ENCODE measurements at places on chromosomes 4 and X. TPM values are rescaled to one million over a fixed set of nuclear protein-coding genes. Genes with fewer than 3 reads are reported as not detected.

MND1 gene
- 15.9 TPM for polyA plus RNA-seq

RPS6KA6 gene
- polyA plus RNA-seq: 1.4 TPM

NOA1 gene
- polyA plus RNA-seq: 21.4 TPM

CCDC160 gene
- polyA plus RNA-seq: 19.0 TPM

IL1RAPL1 gene
- 4.2 TPM for polyA plus RNA-seq

TRO gene
- 125 TPM for polyA plus RNA-seq

CTAG1A gene
- not detected for polyA plus RNA-seq

RHOXF1 gene
- polyA plus RNA-seq: 2.0 TPM

PCDH19 gene
- polyA plus RNA-seq: 1.7 TPM

MAGEH1 gene
- 86.7 TPM for polyA plus RNA-seq

Data from cardiac muscle cell (in vitro differentiated cells and primary cell).